Activated CD8-positive, alpha-beta memory T cell treated with anti-CD3 and anti-CD28 coated beads for 48 hours (primary cell): ENCODE measurements at places on chromosomes 1 and 21.

DNA sequence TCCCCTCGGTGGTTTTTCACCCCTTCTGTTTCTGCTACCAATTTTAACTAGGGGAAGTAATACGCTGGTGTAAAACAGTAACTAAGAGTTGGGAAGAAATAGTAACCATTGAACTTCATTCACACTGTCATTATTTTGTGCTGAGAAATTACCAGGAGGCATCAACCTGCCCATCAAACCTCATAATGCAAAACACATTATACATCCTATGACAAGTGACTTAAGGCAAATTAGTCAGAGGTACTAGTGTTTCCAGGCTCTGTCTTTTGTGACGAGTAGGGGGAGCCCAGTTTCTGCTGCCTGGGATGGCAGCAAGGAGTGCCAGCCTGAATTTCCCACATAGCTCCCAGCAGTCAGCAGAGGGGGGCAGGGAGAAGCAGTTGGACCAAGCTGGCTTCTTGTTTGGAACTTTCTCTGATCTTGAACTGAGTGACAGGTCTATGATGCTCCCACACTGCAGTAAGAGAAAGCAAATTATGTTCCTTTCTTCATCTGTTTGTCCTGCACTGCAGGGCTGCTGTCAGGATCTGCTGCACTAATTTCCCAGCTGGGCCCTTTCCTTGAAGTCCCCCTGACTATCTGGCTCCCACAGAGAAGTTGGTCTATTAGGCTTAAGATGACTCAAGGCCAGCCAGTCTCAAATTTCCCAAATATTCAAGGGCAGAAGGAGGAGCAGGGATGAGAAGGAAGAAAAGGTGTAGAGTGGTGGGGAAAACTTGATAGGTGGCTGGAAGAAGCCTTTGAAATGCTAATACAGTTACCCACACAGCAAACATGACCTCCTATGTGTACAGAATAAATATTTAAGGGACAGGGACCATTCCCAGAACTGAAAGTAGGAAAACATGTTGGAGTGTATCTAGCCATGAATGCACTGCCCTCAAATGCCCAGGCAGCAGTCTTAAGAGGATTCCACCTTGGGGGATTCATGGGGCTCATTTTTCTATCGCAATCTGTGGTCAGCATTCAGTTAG is 322.8 kb downstream of the SEC16B start:
- no peak for DNase-seq

- no peak for DNase-seq
These were observed 5.2 kb downstream of the GRIK3 start for GRCh38 chr1:37028981-37029617.

DNA sequence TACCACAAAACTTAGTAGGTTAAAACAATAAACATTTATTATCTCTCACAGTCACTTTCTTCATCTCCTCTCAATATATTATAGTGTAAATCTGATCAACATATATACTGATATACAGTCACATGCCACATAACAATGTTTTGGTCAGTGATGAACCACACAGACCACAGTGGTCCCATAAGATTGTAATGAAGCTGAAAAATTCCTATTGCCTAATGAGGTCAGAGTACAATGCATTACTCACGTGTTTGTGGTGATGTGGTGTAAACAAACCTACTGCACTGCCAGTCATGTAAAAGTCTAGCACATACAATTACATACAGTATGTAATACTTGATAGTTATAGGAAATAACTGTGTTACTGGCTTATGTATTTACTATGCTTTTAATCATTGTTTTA is 30.1 kb downstream of the OLFML3 start:
- DNase-seq, result no peak

- no peak for DNase-seq
These were observed 55.9 kb downstream of the MT1HL1 start for GRCh38 chr1:236948381-236948780.

- DNase-seq, result no peak
These were observed 11.6 kb downstream of the SARS1 start for GRCh38 chr1:109225308-109225707.

DNA sequence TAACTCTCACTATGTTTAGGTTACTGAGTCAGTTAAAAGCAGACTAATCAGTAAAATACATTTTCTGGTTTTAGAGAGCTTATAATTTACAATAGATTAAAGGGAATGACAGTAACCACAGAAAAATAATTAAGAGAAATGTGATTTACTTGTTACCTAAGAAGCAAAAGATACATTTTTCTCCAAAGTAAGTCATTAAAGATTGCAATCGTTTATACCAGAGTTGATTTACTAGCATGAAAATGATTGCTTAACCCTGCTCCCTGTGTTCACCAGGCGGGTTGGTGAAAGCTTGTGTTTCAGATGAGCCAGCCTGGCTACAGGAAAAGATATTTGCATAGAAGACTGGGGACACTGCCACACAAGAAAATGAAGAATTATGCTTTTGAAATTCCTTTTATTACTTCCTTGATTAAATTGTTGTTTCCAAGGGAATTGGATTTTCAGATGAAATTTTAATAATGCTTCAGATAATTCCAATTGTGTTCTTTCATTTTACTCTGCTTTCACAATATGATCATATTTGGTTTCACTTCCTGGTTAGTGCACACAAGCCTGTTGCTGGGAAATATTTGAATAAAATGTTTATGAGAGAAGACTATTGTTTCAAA is 27.9 kb downstream of the LRRC8B start:
- no peak for DNase-seq

- no peak for DNase-seq
These were observed 245.3 kb upstream of the CSF3R start for GRCh38 chr1:36728051-36728450.

DNA sequence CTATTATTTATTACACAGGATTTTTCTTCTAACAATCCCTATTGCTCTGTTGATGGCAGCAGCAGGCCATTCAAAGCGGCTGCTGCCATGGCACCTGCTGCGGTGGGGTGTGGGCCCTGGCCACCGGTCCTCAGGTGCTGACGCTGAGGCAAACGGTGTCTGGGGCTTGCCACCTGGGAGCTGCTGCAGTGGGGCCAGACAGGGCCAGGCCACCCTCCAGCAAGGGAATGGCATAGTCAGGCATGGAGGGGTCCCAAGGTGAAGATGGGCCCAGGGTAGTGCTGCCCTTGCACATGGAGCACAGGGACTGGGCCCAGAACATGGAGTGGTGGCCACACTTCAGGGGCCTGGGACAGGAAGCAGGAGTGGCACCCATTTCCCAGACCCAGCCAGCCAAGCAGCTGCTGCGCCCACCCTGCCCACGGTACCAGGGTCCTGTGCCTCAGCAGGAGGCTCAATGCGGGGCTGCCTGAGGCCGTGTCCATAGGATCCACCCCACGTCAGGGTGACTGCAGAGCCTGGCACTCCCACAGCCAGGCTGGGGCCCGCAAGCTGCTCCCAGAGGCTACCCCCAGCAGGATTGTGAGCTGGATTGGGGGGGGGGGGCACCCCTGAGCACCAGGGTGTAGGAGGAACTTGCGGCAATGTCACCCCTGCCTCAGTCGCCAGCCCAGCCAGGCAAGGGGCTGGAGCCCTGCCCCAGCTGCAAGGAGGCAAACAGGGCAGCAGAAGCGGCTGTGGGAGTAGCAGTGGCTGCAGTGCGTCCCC is 53.9 kb upstream of the KRTAP11-1 start:
- DNase-seq, result no peak

- no peak for DNase-seq
These were observed 38.4 kb downstream of the PKN2 start for GRCh38 chr1:88722492-88722891.

GRCh38 chr1:244106837-244107493 is 55.9 kb downstream of the ZBTB18 start:
- no peak for DNase-seq
